ENCODE measurements at places on chromosomes 16 and 17. TPM values are rescaled to one million over a fixed set of nuclear protein-coding genes. Genes with fewer than 3 reads are reported as not detected.

The KRT24 gene
- total RNA-seq = not detected

The ZP2 gene
- total RNA-seq = not detected

The ICAM2 gene
- total RNA-seq = not detected

The HSF4 gene
- total RNA-seq = 15.9 TPM

The CES4A gene
- total RNA-seq = 2.0 TPM

The PRSS53 gene
- total RNA-seq = 1.1 TPM

The RASD1 gene
- 1.2 TPM for total RNA-seq

The YPEL3 gene
- total RNA-seq = 10.8 TPM

The EPX gene
- total RNA-seq = not detected

The OR1D5 gene
- not detected for total RNA-seq

The BAIAP2 gene
- total RNA-seq = 91.9 TPM
